NCI-H510A (cell line): ENCODE measurements at places on chromosomes 4 and X.

GRCh38 chr4:80133240-80133783 is 60.3 kb upstream of the ANTXR2 start:
- no peak for DNase-seq

GRCh38 chr4:96519291-96519690 is 679.4 kb downstream of the PDHA2 start:
- no peak for DNase-seq

DNA sequence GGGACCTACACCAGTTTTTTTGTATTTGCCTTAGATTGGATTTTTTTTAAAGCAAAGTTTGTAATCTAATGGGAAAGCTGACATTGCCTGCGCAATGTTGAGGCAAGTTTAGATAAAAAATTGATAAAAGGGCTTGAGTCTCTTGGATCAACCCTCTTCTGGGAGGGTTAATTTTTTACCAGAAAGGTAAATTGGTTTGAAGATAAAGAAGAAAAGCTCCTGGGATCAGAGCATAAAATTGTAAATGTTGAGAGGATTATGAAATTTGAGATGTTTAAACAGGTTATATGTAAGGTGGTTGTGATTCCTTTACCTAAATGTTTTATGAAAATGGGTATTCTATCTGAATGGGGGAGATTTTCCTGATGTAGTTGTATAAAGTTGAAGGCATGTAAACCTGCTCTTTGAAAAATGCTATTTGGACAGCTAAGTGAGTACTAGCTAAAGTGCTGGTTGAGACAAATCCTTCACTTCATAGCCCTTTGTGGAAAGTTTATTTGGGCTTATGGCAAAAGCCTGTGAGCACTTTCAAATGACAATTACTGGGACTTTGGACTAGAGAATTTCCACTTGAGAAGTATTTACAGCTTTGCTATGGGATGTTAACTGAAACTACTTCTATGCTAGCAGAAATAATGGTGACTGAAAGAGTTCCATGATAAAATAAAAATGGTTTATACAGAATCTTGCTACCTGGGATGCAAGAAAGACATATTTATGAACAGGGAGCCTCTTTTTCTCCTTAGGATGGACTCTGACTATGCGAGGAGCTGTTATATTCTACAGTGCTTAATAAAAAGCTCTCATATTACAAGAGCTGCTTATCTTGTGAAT is 56.2 kb downstream of the UGT2B10 start:
- no peak for DNase-seq

DNA sequence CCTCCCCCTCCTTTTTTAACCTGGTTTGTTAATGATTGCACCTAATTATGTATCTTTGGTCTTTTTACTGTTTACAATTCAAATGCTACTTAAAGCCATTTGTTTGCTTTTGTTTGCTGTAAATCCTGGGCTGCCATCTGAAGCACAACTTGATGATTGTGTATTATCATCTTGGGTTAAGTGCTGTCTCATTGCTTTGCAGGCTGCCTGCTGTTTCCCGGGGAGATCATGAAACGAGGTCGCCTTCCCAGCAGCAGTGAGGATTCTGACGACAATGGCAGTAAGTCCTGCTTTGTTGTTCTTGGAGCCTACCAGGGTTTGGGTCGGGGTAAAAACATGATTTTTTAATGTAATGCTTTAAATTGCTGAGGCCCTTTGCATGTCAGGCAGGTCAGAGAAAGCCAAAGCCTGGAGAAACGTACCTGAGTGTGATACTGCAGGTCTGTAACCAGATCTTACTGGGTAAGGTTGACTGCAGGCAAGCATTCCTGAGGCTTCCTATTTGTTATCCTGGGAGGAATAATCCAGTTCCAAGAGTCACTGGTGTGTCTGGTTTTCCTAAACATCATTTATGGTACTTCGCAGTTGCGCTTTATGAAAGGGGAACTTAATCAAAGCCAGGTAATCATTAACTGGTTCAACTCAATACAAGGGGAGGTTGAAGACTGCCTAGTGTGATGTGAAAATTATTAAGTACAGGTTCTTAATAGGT is 22.2 kb downstream of the JADE1 start:
- DNase-seq: peak; percentile 4

DNA sequence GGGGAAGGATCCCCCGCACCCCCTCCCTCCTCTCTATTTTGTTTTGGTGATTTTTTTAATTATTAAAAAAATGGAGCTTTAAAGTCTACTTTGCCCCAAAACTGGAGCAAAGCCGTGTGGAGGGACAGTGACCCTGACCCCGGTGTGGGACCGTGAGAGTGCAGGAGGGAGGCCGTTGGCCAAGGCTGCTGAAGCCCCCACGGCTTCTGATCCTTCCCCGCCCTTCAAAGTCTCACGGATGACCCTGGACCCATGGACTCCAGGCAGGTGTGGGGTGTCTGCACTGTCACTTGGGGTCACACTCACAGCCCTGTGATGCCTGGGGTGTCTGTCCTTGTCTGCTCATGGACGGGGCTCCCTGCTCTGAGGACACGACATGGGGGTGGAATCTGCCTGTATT is 133.3 kb downstream of the CPZ start:
- no peak for DNase-seq

DNA sequence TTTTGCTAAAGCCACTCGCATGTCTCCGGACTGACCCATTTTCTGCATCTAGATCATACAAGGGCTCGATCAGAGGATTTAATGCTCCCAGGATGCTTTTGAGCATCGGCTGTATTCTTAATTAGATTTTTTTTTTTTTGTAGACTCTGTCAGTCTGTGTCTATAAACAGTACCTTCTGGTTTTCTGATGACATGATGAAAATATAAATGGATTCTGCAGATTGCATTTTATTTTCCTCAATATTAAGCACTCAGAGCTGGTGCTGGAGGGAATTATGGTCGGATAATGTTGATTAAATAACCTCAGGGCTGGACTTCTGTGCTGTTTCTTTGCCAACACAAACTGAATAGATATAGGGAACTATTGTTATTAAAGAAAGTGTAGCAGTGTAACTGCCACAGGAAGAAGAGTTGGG is 57.1 kb upstream of the LIMCH1 start:
- no peak for DNase-seq

- DNase-seq: no peak
Observed at GRCh38 chr4:153735906-153736461, 23.8 kb downstream of the RNF175 start.

- DNase-seq: no peak
Observed at GRCh38 chrX:23515028-23515427, 152.3 kb upstream of the PRDX4 start.
